ENCODE measurements at places on chromosomes 3 and 15.

- no peak for DNase-seq
Measured at GRCh38 chr3:46948830-46949671, 27.5 kb downstream of the CCDC12 start.

DNA sequence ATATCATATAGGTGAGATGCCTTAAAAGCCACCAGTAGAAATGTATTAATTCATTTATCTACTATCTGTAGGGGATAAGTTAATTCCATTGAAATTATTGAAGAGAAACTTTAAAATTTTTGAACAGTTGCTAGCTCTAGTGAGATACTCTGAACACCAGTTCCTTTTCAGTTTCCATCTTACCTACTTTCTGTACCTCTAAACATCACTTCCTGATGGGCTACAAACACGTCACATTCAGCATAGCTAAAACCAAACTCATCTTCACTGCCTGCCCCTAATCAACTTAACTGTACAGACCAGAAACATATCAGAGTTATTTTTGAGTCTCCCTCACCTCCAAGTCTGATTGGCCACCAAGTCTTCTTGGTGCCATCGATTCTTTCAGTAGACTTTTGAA is 88.9 kb downstream of the FEZF2 start:
- DNase-seq, result no peak

GRCh38 chr15:48695088-48695826 is 49.7 kb upstream of the FBN1 start:
- DNase-seq, result no peak

DNA sequence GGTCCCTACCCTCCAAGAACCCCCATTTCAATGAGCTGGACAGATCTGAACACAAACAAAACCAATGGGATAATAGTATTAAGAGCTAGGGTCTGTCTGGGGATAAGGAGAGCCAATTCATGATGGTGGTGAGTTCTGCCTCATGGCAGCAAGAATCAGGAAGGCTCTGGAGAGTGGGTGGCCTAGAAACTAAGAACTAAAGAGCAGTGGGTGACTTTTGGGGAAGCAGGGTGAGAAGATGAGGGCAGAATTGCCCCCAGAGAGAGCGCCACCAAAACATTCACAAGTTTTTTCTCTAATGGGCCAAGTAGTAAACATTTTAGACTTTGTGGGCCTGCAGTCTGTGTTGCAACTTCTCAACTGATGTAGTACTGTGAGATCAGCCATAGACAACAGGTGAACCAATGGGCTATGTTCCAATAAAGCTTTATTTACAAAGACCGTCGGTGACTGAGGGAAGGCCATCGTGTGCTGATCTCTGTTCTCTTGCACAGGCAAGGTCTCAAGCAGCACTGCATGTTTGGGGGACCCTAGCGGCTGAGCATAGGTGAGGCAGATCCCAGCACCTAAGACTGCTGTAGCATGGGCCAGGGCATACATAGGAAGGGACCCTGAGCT is 225.5 kb upstream of the ST8SIA2 start:
- no peak for DNase-seq

GRCh38 chr3:195583831-195584542 is at the start of gene APOD:
APOD (minus strand) TSS chr3:195583940; CDS start chr3:195579461, 4,479 bp downstream.
- DNase-seq, result no peak
